ENCODE measurements at places on chromosomes 2 and 18.

DNA sequence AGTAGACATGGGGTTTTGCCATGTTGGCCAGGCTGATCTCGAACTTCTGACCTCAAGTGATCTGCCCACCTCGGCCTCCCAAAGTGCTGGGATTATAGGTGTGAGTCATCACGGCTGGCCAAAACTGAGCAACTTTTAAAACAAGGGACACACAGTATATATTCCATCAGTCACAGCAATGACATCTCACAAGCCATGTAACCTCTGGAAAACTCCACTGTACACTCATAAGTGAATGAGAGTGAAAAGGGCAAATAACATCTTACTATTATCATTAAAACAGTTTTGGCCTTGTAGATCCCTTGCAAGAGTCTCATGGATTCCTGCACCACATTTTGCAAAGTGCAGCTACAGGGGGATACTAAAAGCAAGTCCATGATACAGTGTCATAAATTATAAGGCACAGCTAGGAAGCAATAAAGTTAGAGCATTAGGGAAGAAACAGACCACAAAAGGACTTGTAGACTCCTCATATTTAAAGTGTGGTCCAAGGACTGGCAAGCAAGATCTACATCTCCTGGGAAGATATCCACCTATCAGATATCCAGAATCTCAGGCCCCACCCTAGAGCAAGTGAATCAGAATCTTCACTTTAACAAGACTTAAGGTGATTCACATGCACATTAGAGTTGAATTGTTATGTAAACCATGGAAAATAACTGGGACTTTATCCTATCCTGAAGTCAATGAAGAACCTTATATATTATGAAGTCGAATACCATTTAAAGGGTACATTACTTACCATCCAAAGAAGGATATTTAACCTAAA lies 5.7 kb downstream of the SMC6 start:
- no peak for DNase-seq
- peaks cover 25% of the 10 kb centered on the region for H3K36me3 ChIP-seq
- no peaks in the 10 kb centered on the region for H3K27me3 ChIP-seq
- peaks cover 10% of the 10 kb centered on the region for H3K4me1 ChIP-seq

GRCh38 chr18:59655676-59656075 lies 41.5 kb downstream of the CCBE1 start:
- no peaks in the 10 kb centered on the region for H3K4me1 ChIP-seq
- H3K27me3 ChIP-seq, result no peaks in the 10 kb centered on the region
- no peak overlapping the region for H3K4me3 ChIP-seq
- H3K36me3 ChIP-seq, result no peaks in the 10 kb centered on the region
- DNase-seq, result no peak

GRCh38 chr2:101360232-101360631 lies 27.1 kb downstream of the CREG2 start:
- H3K27ac ChIP-seq, result no peak overlapping the region
- no peak for DNase-seq
- H3K27me3 ChIP-seq, result no peaks in the 10 kb centered on the region
- no peaks in the 10 kb centered on the region for H3K36me3 ChIP-seq
- H3K4me1 ChIP-seq, result 0 out of 2 replicates have a peak, but pooled peaks cover 3% of the 10 kb centered on the region

GRCh38 chr2:68824831-68825230 lies 46.4 kb downstream of the BMP10 start:
- H3K27me3 ChIP-seq, result no peaks in the 10 kb centered on the region
- H3K36me3 ChIP-seq, result no peaks in the 10 kb centered on the region
- H3K4me1 ChIP-seq, result peaks cover 19% of the 10 kb centered on the region
- H3K27ac ChIP-seq, result no peak overlapping the region

- H3K4me3 ChIP-seq, result no peak overlapping the region
Measured at GRCh38 chr18:71370671-71371445, 1082.0 kb downstream of the SOCS6 start.
